Uterus (tissue), 4 donors: ENCODE measurements at places on chromosomes 12 and 14.
A peak's percentile ranks its signal among the peaks of the same experiment; 100 is the strongest.

DNA sequence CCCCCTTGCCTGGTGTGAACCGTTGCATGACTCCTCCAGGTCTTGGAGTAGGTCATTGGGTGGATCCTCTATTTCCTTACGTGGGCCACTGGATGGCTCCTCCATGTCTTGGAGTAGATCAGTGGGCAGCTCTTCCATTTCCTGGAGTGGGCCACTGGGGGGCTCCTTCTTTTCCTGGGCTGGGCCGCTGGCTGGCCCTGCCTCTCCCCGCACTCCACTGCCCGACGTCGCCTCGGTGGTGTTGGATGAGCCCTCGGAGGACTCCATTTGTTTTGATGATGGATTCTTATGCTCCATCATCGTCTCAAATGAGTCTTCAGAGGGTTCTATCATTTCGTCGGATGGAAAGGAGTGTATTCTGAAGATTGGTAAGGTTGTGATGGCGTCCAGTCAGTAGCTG is 19.1 kb downstream of the RTL1 start:
- no peak overlapping the region for H3K27ac ChIP-seq
- no peaks in the 10 kb centered on the region for H3K27me3 ChIP-seq

GRCh38 chr14:20782280-20782890 is 1.3 kb downstream of the RNASE6 start:
- H3K27me3 ChIP-seq, result no peaks in the 10 kb centered on the region
- H3K4me1 ChIP-seq, result no peaks in the 10 kb centered on the region
- peak overlapping the region; percentile 22 for H3K27ac ChIP-seq
- no peaks in the 10 kb centered on the region for H3K36me3 ChIP-seq

DNA sequence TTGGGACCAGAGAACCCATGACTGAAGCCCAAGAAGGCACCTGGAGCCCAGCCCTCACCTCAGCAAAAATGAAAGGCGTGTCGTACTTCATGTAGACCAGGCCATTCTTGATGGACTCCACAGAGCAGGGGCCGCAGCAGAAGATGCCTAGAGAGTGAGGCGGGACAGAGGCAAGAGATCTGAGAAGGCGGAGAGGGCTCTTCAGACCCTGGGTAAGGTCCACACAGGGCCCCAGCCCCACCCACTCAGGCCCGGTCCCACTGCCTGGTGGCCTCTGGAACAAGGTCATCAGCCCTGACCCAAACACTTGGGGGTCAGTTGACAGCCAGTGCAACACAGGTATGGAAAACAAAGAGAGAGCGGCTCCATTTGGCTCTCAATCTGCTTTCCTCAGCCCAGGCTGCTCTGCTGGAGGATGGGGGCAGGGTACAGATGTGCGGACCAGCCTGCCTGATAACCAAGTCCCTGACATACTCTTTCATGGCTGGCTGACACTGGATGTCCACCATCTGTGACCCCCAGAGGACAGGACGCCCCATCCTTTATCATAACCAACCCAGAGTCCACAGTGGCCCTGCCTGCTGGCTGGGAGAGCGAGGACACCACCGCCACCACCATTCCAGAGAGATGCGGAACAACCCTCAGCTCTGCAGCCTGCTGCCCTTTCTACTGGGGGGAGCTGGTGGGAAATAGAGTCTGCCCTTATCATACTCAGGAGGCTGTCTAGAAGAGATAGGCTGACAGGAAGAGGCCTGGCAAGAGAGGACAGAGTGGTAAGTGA is 6.9 kb downstream of the TGM1 start:
- DNase-seq, result no peak
- H3K27ac ChIP-seq, result no peak overlapping the region
- no peaks in the 10 kb centered on the region for H3K27me3 ChIP-seq
- H3K4me1 ChIP-seq, result no peaks in the 10 kb centered on the region

GRCh38 chr14:97948841-97949240 is 1151.7 kb downstream of the VRK1 start:
- no peak for DNase-seq
- H3K4me3 ChIP-seq, result no peak overlapping the region
- H3K36me3 ChIP-seq, result no peaks in the 10 kb centered on the region
- H3K4me1 ChIP-seq, result no peaks in the 10 kb centered on the region
- no peak overlapping the region for H3K27ac ChIP-seq

GRCh38 chr14:64721391-64721791 is 17.2 kb downstream of the PLEKHG3 start:
- no peaks in the 10 kb centered on the region for H3K27me3 ChIP-seq
- peak; percentile 54 for DNase-seq
- peaks cover 4% of the 10 kb centered on the region for H3K4me1 ChIP-seq
- H3K36me3 ChIP-seq, result no peaks in the 10 kb centered on the region

- no peak overlapping the region for H3K4me3 ChIP-seq
- H3K36me3 ChIP-seq, result no peaks in the 10 kb centered on the region
- no peak for DNase-seq
- no peaks in the 10 kb centered on the region for H3K27me3 ChIP-seq
- H3K27ac ChIP-seq, result no peak overlapping the region
Observed at GRCh38 chr14:24279301-24280186, 8.1 kb upstream of the RABGGTA start.

- H3K27me3 ChIP-seq, result no peaks in the 10 kb centered on the region
- no peak overlapping the region for H3K4me3 ChIP-seq
- H3K27ac ChIP-seq, result no peak overlapping the region
- DNase-seq, result no peak
- no peaks in the 10 kb centered on the region for H3K4me1 ChIP-seq
Observed at GRCh38 chr12:50205648-50206047, 38.5 kb upstream of the CERS5 start.

- no peaks in the 10 kb centered on the region for H3K4me1 ChIP-seq
- H3K36me3 ChIP-seq, result no peaks in the 10 kb centered on the region
- no peaks in the 10 kb centered on the region for H3K27me3 ChIP-seq
Observed at GRCh38 chr12:33205981-33206380, 233.6 kb downstream of the SYT10 start.

- no peaks in the 10 kb centered on the region for H3K36me3 ChIP-seq
- no peak for DNase-seq
- no peak overlapping the region for H3K27ac ChIP-seq
Observed at GRCh38 chr12:27996761-27997160, 24.2 kb upstream of the PTHLH start.

GRCh38 chr12:122860854-122861586 is 25.8 kb downstream of the HIP1R start:
- no peaks in the 10 kb centered on the region for H3K4me1 ChIP-seq
- H3K27ac ChIP-seq, result no peak overlapping the region
- H3K36me3 ChIP-seq, result no peaks in the 10 kb centered on the region
- H3K27me3 ChIP-seq, result no peaks in the 10 kb centered on the region

GRCh38 chr14:104718871-104719270 is 5.2 kb upstream of the ADSS1 start:
- H3K4me1 ChIP-seq, result no peaks in the 10 kb centered on the region
- H3K36me3 ChIP-seq, result no peaks in the 10 kb centered on the region
- H3K27me3 ChIP-seq, result no peaks in the 10 kb centered on the region
- no peak overlapping the region for H3K4me3 ChIP-seq

- H3K4me3 ChIP-seq, result peak overlapping the region; percentile 13
- no peaks in the 10 kb centered on the region for H3K27me3 ChIP-seq
- DNase-seq, result no peak
- H3K27ac ChIP-seq, result peak overlapping the region; percentile 95
- H3K4me1 ChIP-seq, result peaks cover 18% of the 10 kb centered on the region
Observed at GRCh38 chr14:68951800-68952530, 27.1 kb downstream of the ACTN1 start.

DNA sequence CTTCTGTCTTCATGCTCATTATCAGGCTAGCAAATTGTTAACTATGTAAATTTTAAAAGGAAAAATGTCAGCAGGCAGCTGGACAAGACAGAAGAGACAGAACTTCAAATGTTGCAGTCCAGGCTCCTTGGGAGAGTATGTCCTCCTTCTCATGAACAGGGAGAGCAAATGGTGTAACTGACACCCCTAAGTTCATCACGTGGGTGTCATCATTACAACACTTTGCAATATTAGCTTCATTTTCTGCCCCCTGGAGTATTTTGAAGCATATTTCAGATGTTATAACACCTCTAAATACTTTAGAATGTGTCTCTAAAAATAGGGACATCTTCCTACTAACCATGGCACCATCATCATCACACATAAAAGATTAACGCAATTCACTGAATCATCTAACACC is 62.1 kb downstream of the ZNF664 start:
- H3K4me1 ChIP-seq, result no peaks in the 10 kb centered on the region
- H3K27ac ChIP-seq, result no peak overlapping the region
- no peak for DNase-seq

- no peak for DNase-seq
- H3K27me3 ChIP-seq, result no peaks in the 10 kb centered on the region
- no peak overlapping the region for H3K27ac ChIP-seq
- no peak overlapping the region for H3K4me3 ChIP-seq
- H3K4me1 ChIP-seq, result no peaks in the 10 kb centered on the region
Observed at GRCh38 chr12:96434107-96434506, 33.9 kb upstream of the CDK17 start.

DNA sequence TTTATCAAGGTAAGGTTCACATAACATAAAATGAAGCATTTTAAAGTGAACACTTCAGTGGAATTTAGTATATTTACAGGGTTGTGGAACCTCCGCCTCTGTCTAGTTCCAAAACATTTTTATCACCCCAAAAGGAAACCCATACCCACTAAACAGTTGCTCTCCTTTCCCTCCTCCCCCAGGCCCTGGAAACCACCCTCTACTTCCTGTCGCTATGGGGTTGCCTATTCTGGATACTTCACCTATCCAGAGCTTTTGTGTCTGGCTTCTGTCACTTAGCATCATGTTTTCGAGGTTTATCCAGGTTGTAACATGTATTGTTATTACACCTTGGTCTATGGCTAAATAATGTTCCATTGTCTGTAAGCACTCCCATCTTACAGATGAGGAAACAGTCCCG is 27.7 kb upstream of the ZFP36L1 start:
- peaks cover 6% of the 10 kb centered on the region for H3K4me1 ChIP-seq
- no peak overlapping the region for H3K4me3 ChIP-seq
- H3K27me3 ChIP-seq, result no peaks in the 10 kb centered on the region
- H3K27ac ChIP-seq, result peak overlapping the region; percentile 99
- DNase-seq, result no peak

- H3K27me3 ChIP-seq, result no peaks in the 10 kb centered on the region
- no peak overlapping the region for H3K27ac ChIP-seq
- no peak for DNase-seq
- no peaks in the 10 kb centered on the region for H3K4me1 ChIP-seq
Observed at GRCh38 chr14:79515158-79515557, 696.1 kb downstream of the DIO2 start.

DNA sequence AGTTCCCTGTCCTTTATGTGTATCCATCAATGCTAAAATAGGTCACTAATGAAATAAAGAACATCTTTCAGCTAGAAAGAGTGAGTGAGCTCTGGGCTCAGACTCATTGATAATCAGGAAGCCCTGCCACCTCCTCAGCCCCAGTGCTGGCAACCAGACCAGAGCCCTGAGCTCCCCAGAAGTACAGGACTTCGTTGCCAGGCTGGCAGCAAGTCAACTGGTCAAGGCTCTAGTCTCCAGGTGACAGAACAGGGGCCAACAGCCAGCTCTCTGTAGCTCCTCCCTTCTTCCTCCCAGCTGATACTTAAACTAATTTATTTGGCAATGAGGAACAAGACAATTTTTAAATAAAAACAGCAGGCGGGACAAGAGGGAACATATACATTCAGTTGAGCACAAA is 145.3 kb downstream of the EGLN3 start:
- no peak overlapping the region for H3K4me3 ChIP-seq
- no peak for DNase-seq
- H3K27me3 ChIP-seq, result no peaks in the 10 kb centered on the region
- no peaks in the 10 kb centered on the region for H3K4me1 ChIP-seq
- H3K27ac ChIP-seq, result no peak overlapping the region
- H3K36me3 ChIP-seq, result no peaks in the 10 kb centered on the region

- H3K4me3 ChIP-seq, result no peak overlapping the region
- no peaks in the 10 kb centered on the region for H3K36me3 ChIP-seq
- no peaks in the 10 kb centered on the region for H3K27me3 ChIP-seq
- H3K27ac ChIP-seq, result peak overlapping the region; percentile 92
- DNase-seq, result no peak
Observed at GRCh38 chr12:54350743-54351142, 13.5 kb downstream of the GPR84 start.

DNA sequence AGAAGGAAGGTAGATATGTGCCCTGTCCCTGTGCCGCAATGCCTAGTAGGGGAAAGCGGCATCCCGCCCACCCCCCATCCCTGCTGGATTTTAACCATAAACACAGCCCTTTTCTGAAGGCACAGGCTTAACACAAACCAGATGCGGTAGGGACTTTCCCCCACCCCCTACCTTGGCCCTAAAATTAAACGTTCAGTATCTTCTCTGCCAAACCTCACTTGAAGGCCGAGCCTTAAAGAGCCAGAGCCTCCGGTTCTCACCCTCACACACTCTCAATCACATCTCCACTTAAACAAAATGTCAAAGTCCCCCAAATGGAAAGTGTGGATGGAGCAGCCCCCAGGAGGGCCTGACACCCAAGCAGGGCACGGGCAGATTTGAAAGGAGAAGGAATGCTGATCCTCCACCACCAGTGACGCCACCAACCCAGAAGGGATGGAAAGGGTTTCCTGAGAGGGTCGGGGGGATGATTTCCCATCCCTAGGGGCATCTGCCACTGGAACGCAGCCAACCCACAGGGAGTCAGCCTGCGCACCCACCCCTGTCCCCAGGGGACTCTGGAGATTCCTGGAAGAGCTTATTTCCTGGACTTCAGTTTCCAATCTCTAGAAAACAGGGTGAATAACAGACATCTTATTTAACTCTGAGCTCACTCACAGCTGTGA is 26.4 kb downstream of the ACTN1 start:
- peak; percentile 80 for DNase-seq
- no peaks in the 10 kb centered on the region for H3K36me3 ChIP-seq
- H3K4me1 ChIP-seq, result peaks cover 70% of the 10 kb centered on the region

GRCh38 chr12:56242986-56243385 is 13.1 kb downstream of the SLC39A5 start:
- no peaks in the 10 kb centered on the region for H3K27me3 ChIP-seq
- no peak overlapping the region for H3K4me3 ChIP-seq
- H3K36me3 ChIP-seq, result no peaks in the 10 kb centered on the region
- DNase-seq, result no peak
- no peaks in the 10 kb centered on the region for H3K4me1 ChIP-seq

GRCh38 chr14:92561906-92562479 is 48.4 kb downstream of the RIN3 start:
- DNase-seq, result no peak
- no peaks in the 10 kb centered on the region for H3K36me3 ChIP-seq
- H3K27ac ChIP-seq, result no peak overlapping the region
- no peaks in the 10 kb centered on the region for H3K4me1 ChIP-seq

GRCh38 chr12:75837700-75838099 is 193.9 kb downstream of the PHLDA1 start:
- no peaks in the 10 kb centered on the region for H3K27me3 ChIP-seq
- no peak overlapping the region for H3K4me3 ChIP-seq
- DNase-seq, result no peak
- H3K27ac ChIP-seq, result no peak overlapping the region
- no peaks in the 10 kb centered on the region for H3K4me1 ChIP-seq
